ENCODE measurements at places on chromosomes 1 and 21.

DNA sequence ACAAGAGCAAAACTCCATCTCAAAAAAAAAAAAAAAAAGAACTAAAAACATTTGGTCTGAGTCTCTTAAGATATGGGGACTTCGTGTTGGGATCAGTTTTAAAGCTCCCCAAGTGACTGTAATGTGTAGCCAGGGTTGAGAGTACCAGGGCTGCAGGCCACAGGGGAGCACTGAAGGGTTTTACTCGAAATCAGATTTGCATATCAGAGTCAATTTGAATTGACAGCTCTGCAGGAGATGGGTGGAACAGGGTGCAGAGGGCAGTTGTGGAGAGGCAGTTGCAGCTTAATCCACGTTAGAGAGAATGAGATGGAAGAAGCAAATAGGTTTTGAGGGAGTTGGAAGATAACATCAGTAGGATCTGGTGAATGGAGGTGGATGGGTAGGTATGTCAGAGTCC is 20.6 kb upstream of the ELOA start:
- DNase-seq: no peak

DNA sequence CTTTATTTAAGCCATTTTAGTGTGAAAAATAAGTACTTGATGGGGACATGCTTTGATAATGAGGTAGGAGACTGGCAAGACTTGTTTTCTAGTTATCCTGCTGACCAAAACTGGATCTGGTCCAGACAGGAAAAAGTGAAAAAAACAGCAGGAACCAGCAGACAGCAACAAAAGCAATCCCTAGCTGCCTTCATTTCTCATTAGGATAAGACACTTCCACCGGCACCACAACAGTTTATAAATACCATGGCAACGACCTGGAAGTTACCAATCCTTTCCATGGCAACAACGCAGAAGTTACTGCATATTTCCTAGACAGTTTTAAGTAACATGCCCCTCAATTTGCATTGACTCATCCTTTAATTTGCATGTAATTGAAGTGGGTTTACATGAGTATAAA is 993.8 kb upstream of the NCAM2 start:
- DNase-seq: no peak

DNA sequence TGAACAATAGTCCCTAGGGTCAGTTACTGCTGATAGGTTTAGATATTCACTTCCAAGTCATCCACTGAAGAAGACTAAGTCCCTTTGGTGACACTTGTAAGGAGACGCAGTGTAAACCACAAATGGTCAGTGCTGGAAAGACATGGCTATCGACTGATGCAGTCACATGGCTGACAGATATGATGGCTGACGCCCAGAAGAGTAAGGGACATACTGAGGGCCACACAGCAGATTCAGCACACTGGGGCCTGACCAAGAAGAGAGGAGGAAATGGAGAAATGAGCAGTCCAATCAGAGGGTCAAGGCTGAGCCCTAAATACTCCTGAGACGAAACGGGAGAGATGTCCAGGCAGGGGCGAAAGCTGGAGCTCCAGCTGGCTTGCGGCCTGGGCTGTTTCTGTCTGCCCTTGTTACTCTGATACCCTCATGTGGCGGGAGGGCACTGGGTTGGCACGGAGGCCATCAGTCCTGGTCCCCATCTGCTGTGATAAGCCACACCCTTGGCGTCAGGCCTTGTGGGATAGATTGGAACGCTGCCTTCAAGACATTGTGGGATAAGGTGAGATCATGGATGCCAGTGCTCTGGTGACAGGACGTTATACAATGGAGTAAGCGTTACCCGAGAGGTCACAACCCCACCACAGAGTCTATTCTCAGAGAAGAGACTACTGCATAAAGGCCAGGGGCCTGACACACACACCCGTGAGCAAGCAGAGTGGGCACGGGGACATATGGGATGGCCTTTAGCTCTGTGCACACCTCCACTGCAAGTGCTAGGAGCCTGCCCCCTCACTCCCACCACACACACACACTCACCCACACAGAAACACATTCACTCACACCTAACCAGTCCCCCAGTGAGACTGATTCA is 158.4 kb downstream of the TRABD2B start:
- no peak for DNase-seq

DNA sequence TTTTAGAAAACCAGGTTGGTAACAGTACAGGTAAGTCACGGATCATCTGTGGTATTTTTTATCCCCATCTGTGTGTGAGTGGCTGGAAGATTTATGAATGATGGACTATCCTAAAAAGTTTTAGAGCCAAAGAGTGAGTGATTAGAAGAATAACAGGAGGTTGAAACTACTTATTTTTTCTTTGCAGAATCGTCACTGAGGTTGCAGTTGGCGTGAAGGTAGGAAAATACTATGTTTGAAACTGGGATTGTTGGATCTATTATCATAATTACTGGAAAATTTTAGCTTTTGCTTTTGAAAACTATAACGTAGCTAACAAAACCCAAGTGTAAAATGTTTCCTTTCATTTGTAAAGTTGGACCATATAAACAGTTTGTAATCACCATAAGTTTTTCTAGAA is 1.8 kb downstream of the PTBP2 start:
- DNase-seq: no peak

DNA sequence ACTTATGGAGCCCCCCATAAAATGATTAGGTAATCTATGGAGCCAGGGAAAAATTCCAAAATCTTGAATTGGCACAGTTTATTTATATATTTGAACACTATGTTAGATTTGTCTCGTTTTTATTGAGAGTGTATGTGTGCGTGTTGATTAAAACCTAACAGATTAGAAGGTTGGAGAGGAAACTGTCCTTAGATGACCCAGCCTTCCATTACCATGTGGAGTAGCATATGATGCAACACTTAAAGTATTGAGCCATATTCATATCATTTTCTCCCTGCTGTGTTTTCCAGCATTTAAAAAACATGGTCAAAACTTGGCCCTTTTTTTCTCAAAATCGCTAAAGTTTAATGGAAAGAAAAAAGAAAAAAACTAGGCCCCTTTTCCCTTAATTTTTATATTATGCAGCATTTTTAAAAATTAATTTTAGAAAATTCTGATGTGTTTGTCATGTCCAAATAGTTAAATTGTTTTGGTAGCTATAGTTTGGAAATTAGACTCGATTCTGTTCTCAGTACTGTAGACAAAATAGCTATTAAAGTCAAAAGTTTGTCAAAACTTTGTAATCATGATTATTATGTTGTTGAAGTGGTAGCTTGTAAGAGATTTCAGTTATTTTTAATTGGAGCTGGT is 2.3 kb downstream of the LRRC8D start:
- DNase-seq: no peak

GRCh38 chr1:89646259-89646658 is 13.3 kb downstream of the LRRC8C start:
- DNase-seq: no peak

- no peak for DNase-seq
Measured at GRCh38 chr1:162319493-162320175, 57.0 kb downstream of the SPATA46 start.

DNA sequence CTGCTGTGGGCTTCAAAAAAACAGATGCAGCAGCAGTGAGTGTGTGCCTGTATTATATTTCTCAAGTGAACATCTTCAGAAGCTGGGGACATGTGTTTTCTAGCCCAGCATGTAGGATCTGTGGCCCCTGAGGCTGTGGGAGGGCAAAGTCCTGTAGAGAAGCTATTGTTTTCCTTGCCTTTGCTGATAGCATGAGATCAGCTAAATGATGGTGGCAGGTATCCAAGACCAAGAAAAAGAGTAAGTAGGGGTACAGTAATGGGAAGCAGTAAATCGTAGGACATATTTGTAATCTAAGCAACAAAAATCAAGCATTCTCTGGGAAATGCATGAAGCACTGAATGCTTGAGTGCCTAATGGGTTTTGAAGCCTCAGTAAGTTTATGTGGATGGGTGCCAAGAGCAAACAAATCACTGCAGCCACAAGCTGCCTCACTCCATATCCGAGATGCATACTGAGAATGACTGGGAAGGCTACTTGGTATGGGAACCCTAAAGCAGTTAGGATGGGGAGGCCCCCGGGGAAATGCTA is 98.3 kb downstream of the CD58 start:
- no peak for DNase-seq

GRCh38 chr1:200973937-200974657 is 49.4 kb downstream of the KIF21B start:
- no peak for DNase-seq

DNA sequence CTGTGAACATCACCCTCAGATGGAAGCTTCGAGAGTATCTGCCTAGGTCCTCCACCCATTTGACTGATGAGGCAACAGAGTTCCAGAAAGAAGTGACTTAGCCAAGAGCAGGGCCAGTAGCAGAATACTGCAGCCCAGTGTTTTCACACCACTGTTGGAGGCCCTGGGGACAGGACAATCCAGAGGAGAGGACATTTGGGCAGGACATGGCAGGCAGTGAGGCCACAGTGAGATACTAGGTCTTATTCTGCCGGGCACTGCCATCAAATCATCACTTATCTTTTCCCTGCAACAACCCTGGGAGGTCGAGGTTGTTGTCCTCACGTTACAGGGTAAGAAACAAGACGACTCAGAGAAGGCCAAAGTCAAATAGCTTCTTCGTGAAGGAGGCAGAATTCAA is 5.5 kb upstream of the FOXO6 start:
- no peak for DNase-seq

- DNase-seq: no peak
Measured at GRCh38 chr1:175499595-175500382, 243.6 kb downstream of the TNR start.

- DNase-seq: no peak
Measured at GRCh38 chr1:156138458-156138867, 14.9 kb upstream of the SEMA4A start.

DNA sequence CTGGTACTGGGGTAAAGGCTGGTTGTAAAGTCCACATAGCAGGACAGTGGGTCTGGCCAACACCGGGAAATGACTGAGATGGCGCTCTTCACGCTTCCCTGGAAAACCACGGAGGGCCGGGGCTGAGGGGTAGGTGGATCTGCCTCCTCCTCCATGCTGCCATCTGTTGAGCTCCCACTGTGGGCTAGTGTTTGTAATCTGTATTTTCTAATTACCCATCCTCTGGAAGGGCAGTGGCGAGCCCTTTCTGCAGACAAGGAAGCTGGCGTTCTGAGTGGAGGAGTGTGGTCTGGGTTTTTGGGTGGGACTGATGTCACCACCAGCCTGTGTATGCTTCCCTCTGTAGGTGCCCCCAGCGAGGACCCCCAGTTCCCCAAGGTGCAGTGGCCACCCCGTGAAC is 34.1 kb upstream of the LHX4 start:
- no peak for DNase-seq

- DNase-seq: no peak
Measured at GRCh38 chr21:38438462-38438893, 59.8 kb downstream of the ERG start.

GRCh38 chr21:45415943-45416611 is 11.1 kb downstream of the COL18A1 start:
- no peak for DNase-seq

GRCh38 chr1:14222086-14222485 is 376.4 kb upstream of the KAZN start:
- DNase-seq: no peak

- no peak for DNase-seq
Measured at GRCh38 chr1:118984086-118984721, 3.9 kb downstream of the TBX15 start.

DNA sequence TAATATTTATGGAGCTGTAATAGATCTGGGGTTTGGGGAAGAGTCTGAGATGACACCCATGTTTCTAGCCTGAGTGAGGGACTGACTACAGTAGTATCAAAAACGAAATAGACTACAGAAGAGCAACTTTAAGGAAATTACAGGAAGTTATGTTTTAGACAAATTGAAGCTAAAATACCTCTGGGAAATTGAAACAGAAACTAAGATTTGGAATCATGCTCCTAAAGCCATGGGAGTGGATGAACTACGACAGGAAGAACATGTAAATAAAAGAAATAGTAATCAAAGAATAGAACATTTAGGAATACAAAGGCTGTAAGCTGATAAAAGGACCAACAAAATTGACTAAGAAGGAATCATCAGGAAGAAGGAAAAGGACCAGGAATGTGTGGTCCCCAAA is 68.9 kb downstream of the KIAA0319L start:
- no peak for DNase-seq

- no peak for DNase-seq
Measured at GRCh38 chr1:14739082-14739832, 140.8 kb downstream of the KAZN start.

DNA sequence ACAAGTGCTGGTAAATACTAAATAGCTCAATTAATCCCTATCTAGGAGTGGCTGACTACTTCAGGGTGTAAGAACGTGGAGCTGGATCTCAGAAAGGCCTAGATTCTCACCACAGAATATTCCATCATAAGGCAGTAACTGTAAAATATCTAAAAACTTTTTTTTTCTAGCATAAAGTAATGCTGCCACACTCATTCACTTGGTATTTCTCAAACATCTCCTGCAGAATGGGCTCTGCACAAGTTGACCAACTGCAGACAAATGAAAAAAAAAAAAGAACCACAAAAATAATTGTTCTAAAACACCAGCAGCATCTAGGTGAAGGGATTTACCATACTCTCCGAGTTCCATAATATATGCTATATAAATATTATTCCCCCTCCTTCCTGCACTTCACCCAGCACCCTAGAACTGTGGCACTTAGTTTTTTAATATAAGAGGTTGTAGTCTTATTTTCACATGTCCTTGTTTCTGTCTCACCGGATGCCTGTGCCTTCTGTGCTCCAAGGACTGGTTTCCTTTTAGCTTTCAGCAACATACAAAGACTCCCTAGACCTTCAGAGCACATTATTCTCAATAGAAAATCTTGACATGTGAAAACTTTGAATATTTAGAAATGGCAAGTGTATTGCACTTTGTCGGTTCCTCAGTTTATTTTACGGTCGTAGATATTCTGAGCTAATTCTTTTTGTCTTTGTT is 8.9 kb downstream of the VSIG8 start:
- DNase-seq: no peak

- DNase-seq: no peak
Measured at GRCh38 chr1:22414244-22414751, 37.4 kb upstream of the ZBTB40 start.

DNA sequence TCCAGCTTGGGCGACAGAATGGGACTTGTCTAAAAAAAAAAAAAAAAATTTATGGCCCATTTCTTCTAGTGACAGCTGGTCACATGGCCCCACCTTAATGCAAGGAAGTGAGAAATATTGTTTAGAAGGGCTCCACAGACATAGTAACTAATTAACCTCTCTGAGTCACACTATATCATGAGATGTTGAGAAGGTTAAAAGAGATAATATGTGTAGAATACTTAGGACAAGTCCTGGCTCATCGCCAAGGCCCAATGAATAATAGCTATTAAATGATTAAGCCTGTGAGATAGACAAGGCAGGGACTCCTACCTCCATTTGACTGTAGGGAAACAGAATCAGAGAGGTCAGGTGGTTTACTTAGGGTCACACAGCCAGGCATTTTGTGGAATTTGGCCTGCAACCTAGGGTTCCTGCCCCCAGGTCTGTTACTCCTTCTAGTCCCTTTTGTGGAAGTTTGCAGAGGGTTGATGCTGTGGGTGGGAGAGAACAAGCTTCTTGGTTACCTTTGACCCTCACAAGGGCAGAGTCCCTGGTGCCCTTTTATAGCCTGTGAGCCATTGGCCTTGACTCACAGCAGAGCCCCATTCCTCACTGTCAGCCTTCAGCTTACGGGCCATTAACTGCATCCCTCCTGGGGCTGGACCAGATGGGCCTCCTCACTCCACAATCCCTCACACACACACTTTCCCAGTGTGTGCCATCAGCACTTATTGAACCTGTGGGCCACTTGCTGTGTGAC is 48.5 kb downstream of the OPRD1 start:
- no peak for DNase-seq

GRCh38 chr1:112868191-112868590 is 87.8 kb downstream of the SLC16A1 start:
- no peak for DNase-seq

- DNase-seq: no peak
Measured at GRCh38 chr21:46048926-46049889, 48.7 kb upstream of the COL6A2 start.
